ENCODE measurements at places on chromosomes 13 and 19.

GRCh38 chr13:21045100-21045499 is 16.3 kb downstream of the LATS2 start:
- DNase-seq = no peak

GRCh38 chr19:38373907-38374331 is 452 bp upstream of the PSMD8 start:
- DNase-seq = no peak

GRCh38 chr13:90336507-90336906 is 1011.0 kb upstream of the MIR17HG start:
- no peak for DNase-seq

DNA sequence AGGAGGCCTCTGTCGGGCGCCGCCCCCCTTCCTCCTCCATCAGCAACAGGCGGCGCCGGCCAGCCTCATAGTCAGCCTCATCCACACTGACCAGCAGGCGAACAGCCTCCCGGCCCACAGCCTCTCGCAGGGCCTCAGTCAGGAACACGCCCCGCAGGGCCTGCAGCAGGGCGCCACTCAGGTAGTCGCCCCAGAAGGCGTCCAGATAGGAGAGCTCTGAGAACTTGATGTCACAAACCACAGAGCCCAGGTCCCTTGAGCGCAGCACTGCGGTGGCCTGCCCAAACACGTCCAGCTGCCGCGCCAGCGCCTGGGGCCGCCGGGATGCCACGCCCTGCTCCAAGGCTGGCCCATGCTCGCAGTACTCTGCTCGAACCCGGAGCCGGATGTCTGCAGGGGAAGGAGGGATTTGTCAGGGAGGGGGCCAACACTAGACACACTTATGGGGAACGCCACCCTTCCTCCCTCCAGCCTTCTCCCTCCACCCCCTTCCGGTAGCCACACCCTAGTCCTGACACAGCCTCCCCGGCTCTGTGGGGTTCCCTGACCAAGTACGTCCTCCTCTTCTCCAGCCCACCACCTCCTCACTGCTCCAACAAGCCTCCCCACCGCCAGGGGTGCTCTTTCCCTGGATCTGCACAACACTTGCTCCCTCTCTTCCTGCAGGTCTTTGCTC is 17.9 kb downstream of the DEDD2 start:
- DNase-seq = no peak

DNA sequence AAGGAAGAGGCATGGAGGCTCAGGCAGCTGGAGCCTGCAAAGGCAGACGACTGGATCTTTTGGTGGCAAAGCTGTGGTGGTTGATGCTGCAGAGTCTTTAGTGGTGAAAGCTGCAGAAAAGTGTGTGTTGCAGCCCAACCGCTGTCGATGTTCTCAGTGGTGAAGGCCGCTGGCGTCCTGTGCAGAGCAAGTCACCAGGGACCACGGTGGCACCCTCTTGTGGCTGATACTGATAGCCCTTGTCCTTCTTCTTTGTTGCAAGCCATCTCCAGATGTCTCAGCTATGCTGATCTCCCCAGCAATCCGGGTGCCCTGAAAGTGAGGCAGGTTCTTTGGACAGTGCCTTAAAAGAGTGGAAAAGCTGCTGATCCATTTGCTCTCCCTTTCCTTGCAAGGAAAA is 610.9 kb upstream of the PCDH9 start:
- no peak for DNase-seq
